Stomach (tissue), 19 donors: ENCODE measurements at places on chromosomes 3 and 15. TPM values are rescaled to one million over a fixed set of nuclear protein-coding genes. Genes with fewer than 3 reads are reported as not detected.

DNA sequence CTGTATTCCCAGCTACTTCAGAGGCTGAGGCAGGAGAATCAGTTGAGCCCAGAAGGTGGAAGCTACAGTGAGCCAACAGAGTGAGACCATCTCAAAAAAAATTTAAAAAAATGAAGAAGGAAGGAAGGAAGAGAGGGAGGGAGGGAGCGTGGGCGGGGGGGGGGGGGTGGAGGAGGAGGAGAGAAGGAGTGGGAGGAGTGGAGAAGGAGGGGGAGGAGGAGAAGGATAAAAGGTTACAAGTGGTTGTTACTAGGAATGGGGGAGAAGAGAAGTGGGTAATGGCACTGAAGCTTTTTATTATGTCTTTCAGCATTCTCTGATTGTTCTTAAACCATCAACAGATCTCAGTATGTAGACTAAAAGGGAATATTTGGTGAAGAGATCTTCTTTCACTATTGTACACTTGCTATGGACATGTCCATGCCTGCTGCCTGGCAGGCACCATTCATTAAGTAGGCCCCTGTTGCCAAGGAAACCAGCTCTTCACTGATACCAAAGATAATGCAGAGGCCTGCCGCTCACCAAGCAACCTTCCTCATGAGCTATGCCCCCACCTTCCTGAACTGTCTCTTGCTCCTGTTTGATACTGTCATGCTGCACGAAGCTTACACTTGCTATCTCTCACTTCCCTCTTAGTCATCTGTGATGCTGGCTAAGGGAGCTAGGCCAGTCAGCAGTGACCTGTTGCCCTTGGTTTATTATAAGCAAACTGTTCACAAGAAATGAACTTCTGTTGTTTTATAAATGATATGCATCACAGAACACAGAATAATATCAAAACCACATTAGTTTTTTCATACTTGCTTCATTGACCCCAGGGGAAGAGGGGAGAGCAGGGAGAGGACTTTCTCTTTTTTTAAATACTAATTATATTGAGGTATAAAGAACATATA, 23.1 kb downstream of the EPM2AIP1 start:
- H3K36me3 ChIP-seq = no peaks in the 10 kb centered on the region
- H3K27ac ChIP-seq = no peak overlapping the region
- H3K27me3 ChIP-seq = no peaks in the 10 kb centered on the region

- no peaks in the 10 kb centered on the region for H3K27me3 ChIP-seq
- H3K36me3 ChIP-seq = no peaks in the 10 kb centered on the region
- no peak overlapping the region for H3K27ac ChIP-seq
- H3K4me3 ChIP-seq = no peak overlapping the region
- peaks cover 4% of the 10 kb centered on the region for H3K4me1 ChIP-seq
- peak; percentile 86 for DNase-seq
These were observed 64.2 kb upstream of the CMSS1 start for GRCh38 chr3:99753268-99753975.

DNA sequence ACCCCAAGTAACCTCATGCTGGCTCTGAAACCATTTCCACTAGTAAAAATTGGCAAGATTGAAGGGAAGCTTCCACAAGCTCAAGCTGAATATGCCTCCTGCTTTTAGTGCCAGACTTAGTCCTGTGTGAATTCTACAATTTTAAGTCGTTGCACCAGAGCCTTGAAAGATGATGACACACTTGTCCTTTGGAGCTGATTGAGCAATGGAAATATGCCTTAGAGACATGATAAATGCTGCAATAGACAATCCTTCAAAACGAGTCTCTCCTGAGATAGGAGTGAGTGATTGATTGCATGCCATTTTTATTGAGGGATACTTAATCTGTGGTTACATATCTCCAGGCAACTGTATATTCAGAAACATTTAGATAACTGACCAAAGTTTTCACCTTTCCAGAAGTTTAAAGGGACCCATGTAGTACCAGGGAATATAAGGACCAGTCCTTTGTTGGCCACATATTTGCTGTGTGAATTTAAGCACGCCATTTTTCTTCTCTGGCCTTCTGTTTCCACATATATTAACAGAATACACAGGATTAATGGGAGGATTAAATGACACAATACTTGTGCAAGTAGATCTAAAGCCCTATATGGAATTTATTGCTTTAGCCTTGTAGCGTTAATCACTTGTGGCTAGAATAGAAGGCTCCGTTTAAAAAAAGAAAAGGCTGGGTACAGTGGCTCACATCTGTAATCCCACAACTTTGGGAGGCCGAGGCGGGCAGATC, 65.1 kb downstream of the PPARG start:
- H3K27ac ChIP-seq = no peak overlapping the region
- DNase-seq = no peak
- peaks cover 23% of the 10 kb centered on the region for H3K4me1 ChIP-seq
- H3K27me3 ChIP-seq = no peaks in the 10 kb centered on the region
- H3K36me3 ChIP-seq = no peaks in the 10 kb centered on the region

DNA sequence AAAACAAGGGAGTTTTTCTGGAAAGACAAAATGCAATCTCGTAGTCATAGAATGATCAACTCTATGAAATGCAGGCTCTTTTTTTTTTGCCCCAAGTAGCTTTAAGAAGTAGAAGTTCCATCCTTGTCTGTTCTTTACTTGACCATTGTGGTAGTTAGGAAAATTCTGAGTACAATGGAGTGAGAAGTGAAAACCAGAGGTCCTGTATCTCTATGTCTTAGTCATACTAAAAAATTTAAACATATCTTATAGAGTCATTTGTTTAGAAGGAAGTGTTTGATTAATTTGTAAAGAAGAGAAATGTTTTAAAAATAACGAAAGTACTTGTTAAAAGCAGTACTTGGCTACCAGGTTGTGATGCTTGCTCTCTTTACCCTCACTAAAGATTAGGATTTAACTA, 52.4 kb downstream of the PRKCI start:
- no peak overlapping the region for H3K4me3 ChIP-seq
- H3K4me1 ChIP-seq = no peaks in the 10 kb centered on the region
- no peak for DNase-seq
- no peaks in the 10 kb centered on the region for H3K27me3 ChIP-seq
- peaks cover 80% of the 10 kb centered on the region for H3K36me3 ChIP-seq

DNA sequence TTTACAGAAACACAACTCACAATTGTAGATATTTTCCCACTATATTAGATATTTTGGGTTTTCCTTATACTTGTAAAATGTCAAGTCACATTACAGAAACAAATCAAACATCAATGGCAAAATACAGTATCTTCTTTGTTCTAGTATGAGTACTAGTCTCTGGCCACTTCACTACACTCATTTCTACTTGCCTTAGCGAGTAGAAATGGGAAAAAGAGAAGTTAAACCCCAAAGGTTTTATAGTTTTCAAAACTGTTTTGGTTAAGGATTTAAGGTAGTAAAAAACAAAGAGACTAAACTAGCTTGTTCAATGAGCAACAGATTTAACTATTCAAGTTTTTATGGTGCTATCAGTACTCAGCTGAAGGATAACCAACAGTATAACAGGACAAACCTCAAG, 81.7 kb downstream of the BTD start:
- no peaks in the 10 kb centered on the region for H3K4me1 ChIP-seq
- no peaks in the 10 kb centered on the region for H3K27me3 ChIP-seq
- H3K27ac ChIP-seq = no peak overlapping the region
- H3K36me3 ChIP-seq = peaks cover 73% of the 10 kb centered on the region
- H3K4me3 ChIP-seq = no peak overlapping the region
- no peak for DNase-seq

DNA sequence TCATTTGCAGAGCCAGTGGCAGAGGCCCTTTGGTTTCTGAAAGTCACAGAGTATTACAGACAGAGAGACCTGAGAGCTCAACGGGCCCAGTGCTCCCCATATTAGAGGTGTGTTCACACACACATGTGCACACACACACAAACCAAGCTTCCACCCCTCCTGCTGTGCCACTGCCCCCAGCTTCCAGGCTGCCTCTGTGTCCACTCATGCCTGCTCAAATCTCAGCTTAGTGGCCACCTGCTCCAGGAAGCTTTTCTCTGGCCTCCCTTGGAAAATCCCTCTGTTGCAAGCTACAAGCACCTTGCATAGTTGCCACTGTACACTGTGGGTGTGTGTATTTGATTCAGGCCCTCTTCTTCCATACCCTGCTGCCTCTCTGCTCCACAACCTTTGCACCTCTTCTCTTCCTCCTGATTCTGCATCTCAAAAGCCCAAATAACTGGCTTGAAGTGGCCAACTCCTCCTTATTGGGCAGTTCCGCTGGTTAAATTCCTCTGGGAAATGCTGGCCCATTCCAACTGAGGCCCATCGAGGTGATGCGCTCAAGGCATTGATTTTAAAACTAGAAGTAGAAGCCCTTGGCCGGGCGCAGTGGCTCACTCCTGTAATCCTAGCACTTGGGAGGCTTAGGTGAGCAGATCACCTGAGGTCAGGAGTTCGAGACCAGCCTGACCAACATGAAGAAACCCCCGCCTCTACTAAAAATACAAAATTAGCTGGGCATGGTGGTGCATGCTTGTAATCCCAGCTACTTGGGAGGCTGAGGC, 23.0 kb downstream of the MESD start:
- peaks cover 10% of the 10 kb centered on the region for H3K4me1 ChIP-seq
- no peaks in the 10 kb centered on the region for H3K27me3 ChIP-seq
- H3K4me3 ChIP-seq = no peak overlapping the region
- no peaks in the 10 kb centered on the region for H3K36me3 ChIP-seq

- no peak for DNase-seq
- no peak overlapping the region for H3K4me3 ChIP-seq
These were observed 15.7 kb downstream of the PTH1R start for GRCh38 chr3:46893146-46893748.

The TLR9 gene
- not detected for total RNA-seq

The TNIK gene
- total RNA-seq = 40.2 TPM

DNA sequence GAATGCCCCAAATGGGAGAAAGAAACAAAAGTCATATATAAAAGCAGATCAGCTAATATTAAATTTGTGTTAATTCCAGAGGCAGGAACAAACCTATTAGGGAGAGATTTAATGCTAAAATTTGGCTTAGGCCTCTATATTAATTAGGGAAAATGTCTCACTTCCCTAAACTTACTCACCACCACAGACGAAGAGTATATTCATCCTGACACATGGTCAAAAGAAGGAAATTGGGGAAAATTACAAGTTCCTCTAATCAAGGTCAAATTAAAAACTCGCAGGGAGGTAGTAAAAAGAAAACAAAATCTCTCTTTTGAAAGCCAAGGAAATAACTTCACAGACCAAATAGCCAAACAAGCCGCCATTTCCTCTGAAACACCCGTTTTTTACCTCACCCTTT, 32.2 kb downstream of the GRM2 start:
- H3K4me1 ChIP-seq = no peaks in the 10 kb centered on the region
- no peak for DNase-seq
- no peak overlapping the region for H3K4me3 ChIP-seq
- no peak overlapping the region for H3K27ac ChIP-seq
- no peaks in the 10 kb centered on the region for H3K27me3 ChIP-seq
- H3K36me3 ChIP-seq = no peaks in the 10 kb centered on the region

The RBP2 gene
- not detected for total RNA-seq

GRCh38 chr3:190694335-190695001, 168.0 kb downstream of the GMNC start:
- no peak overlapping the region for H3K27ac ChIP-seq
- no peak for DNase-seq
- H3K4me3 ChIP-seq = no peak overlapping the region
- no peaks in the 10 kb centered on the region for H3K27me3 ChIP-seq
- H3K36me3 ChIP-seq = no peaks in the 10 kb centered on the region

The FHIT gene
- 7.5 TPM for total RNA-seq

- DNase-seq = no peak
- H3K27ac ChIP-seq = no peak overlapping the region
- H3K4me1 ChIP-seq = no peaks in the 10 kb centered on the region
- no peaks in the 10 kb centered on the region for H3K36me3 ChIP-seq
- H3K4me3 ChIP-seq = no peak overlapping the region
- no peaks in the 10 kb centered on the region for H3K27me3 ChIP-seq
These were observed 172.1 kb upstream of the COL8A1 start for GRCh38 chr3:99466331-99466730.

GRCh38 chr15:88401251-88401995, 65.8 kb downstream of the MRPL46 start:
- no peak overlapping the region for H3K27ac ChIP-seq
- peaks cover 5% of the 10 kb centered on the region for H3K4me1 ChIP-seq
- no peak overlapping the region for H3K4me3 ChIP-seq
- peaks cover 7% of the 10 kb centered on the region for H3K27me3 ChIP-seq

DNA sequence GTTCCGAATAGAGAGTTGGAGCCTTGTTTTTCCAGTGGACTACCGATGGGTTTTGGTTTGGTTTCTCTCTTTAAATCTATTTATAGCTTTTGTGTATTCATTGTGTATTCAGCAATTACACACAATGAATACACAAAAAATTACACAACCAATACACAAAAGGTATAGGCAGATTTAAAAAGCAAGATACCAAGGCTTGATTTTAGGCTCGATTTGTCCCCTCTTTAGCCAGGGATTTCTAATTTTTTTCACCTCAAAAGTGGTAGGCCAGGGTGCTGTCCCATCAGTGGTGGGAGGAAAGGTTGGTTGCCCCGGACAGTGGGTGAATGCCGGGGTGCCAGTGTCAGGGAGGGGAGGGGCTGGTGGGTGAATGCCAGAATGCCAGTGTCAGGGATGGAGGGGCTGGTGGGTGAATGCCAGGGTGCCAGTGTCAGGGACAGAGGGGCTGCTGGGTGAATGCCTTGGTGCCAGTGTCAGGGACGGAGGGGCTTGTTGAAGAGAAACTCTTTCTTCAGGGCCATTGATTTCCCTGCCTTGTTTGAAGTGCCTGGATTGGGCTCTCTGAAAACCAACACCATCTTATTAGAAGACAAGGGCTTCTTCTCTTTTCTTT, 186.2 kb downstream of the GOLGA6L6 start:
- DNase-seq = no peak
- H3K36me3 ChIP-seq = no peaks in the 10 kb centered on the region
- peaks cover 39% of the 10 kb centered on the region for H3K27me3 ChIP-seq
- no peaks in the 10 kb centered on the region for H3K4me1 ChIP-seq
- H3K4me3 ChIP-seq = no peak overlapping the region

GRCh38 chr3:89847955-89848354, 740.5 kb downstream of the EPHA3 start:
- H3K36me3 ChIP-seq = no peaks in the 10 kb centered on the region
- no peak for DNase-seq
- no peak overlapping the region for H3K4me3 ChIP-seq
- no peaks in the 10 kb centered on the region for H3K27me3 ChIP-seq
